ENCODE measurements at places on chromosomes 2 and 18.

DNA sequence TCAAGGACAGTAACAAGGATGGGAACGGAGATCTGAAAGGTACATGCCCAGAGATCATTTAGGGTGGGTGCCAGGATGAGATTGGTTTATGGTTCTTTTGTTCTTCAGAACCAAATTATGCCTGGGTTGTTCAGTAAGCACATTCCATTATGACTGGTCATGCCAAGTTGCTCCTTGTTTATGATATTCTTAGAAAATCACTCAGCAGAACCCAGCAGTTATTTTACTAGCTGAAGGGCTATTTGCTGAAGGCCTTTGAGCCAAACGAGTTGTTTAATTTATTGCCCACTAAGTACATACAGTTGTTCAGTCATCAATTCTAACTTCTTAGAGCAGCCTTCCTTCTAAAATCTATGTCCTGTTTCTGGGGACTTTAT is 635 bp downstream of the SLC3A1 start:
- no peak for DNase-seq

DNA sequence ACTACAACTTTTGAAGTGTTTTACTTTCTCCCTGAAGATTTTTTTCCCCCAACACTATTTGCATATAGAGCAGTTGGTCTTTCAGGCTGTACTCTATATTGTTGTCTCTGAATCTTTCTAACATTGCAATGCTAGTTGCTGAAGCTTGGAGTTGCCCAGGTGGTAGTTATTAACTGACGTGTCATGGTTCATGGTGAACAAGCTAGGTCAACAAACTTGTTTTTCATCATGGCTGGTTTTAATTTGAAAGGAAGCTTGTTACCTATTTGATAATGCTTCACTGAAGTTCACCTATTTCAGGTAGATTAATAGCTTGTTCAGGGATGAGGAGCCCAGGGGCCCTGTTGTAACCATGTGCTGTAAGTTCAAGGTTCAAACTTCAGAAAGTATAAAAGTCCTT is 158.8 kb upstream of the ZEB2 start:
- no peak for DNase-seq

DNA sequence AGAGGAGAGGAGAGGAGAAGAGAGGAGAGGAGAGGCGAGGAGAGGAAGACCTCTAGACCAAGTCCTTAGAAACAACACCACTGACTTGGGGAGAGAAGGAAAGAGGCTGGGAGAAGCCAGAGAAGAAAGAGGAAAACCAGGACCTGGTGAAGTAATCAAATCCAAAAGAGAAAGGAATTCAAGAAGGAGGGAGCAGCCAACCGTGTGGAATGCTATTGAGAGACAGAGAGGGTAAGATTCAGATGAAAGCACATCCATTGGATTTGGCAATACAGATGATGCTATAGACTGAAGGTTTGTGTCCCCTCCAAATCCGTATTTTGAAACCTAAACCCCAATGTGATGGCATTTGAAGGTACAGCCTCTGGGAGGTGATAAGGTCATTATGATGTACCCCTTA is 50.7 kb downstream of the GALNT14 start:
- DNase-seq, result no peak

DNA sequence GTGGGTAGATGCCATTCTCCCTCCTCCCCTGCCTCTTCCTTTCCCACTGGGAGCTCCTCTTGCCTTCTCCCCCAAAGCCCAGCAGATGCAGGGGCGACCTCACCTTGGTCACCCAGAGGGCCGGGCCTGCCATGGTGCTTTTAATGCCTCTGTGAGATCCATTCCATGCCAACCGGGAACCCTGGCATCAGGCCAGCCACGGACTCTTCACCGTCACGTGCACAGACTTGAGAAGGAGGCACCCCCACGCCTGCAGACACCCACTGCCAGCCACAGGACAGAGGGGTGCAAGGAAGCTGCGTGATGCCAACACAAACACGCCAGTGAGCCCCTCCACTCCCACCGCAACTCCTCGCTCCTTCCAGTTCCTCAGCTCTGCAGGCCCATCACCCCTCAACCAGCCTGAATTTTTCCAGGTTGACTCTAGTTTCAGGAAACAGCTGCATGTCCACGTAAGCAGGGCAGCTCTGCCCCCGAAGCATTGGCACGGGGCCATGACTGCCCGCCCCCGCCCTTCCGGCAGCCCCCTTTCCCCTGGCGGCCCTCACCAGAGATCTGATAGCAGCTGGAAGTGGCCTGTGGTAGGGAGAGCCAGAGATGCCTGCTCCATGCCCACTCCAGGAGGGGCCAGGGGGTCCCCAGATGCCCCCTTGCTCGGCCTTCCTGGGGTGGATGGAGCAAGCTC is 50.8 kb downstream of the DNMT3A start:
- no peak for DNase-seq

DNA sequence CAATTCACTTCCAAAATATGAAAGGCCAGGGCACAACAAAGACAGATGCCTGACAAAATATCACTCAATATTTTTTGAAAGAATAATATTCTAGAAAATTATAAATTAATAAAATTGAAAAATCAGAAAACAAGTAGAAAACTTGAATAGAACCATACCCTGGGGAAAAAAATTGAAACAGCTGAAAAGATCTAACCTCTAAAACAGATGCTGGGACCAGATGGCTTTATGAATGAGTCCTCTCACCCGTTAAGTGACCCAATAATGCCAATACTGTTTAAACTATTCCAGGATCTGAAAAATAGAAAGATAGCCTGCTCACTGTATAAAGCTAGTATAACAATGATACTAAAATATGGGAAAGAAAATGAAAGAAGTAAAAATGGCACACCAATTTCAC is 322.3 kb upstream of the VWC2L start:
- DNase-seq, result no peak
